Cerebellum (tissue), 4 donors: ENCODE measurements at places on chromosomes 4 and X. TPM values are rescaled to one million over a fixed set of nuclear protein-coding genes. Genes with fewer than 3 reads are reported as not detected.

Gene SSX4B
- not detected for total RNA-seq

Gene CLDN34
- 0.45 TPM for total RNA-seq

Gene KLHL34
- 0.09 TPM for total RNA-seq

Gene ASB9
- 1.3 TPM for total RNA-seq

Gene SEPTIN11
- total RNA-seq = 185 TPM

Gene ACSL4
- total RNA-seq = 96.2 TPM

Gene LAMP2
- total RNA-seq = 48.3 TPM

Gene TMPRSS11D
- not detected for total RNA-seq

Gene TAF7L
- total RNA-seq = not detected

Gene RNF175
- total RNA-seq = 14.5 TPM

Gene NEK1
- total RNA-seq = 31.6 TPM

Gene HPGDS
- total RNA-seq = 3.6 TPM
